ENCODE measurements at places on chromosomes 2 and 18. TPM values are rescaled to one million over a fixed set of nuclear protein-coding genes. Genes with fewer than 3 reads are reported as not detected.
A peak's percentile ranks its signal among the peaks of the same experiment; 100 is the strongest.

DNA sequence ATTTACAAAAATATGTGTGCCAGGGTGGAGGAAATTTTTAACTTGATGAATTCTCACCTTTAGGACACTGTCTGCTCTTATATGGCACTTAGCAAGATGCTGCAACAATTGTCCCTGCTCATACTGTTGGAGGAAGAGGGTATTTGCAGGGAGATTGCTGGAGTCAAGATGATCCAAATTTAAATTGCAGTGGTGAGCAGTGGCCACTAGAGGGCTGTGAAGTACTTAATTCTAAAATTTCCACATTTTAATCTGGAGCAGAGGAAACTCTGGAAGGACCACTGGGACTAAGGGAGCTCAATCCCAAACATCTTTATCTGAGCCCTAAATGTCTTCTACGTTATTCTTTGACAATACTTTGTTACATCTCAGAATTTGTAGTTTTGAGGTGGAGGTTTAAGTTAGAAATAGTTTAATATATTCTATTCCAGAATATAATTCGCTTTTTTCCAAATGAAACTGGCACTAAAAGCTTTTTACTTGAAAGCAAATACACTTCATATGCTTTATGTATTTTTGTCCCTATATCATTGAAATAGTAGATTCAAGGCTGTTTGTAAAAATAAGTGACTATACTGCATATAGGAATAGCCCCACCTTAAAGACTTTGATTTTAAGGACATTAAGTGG lies 33.0 kb upstream of the PTH2R start:
- DNase-seq, result no peak

- DNase-seq, result no peak
Observed at GRCh38 chr2:66665124-66665984, 230.4 kb downstream of the MEIS1 start.

- DNase-seq, result no peak
Observed at GRCh38 chr2:129894616-129895015, 84.8 kb upstream of the RAB6C start.

GRCh38 chr2:152200565-152201465 lies 25.3 kb upstream of the STAM2 start:
- DNase-seq, result peak; percentile 63

Gene FAM237A
- not detected for total RNA-seq

DNA sequence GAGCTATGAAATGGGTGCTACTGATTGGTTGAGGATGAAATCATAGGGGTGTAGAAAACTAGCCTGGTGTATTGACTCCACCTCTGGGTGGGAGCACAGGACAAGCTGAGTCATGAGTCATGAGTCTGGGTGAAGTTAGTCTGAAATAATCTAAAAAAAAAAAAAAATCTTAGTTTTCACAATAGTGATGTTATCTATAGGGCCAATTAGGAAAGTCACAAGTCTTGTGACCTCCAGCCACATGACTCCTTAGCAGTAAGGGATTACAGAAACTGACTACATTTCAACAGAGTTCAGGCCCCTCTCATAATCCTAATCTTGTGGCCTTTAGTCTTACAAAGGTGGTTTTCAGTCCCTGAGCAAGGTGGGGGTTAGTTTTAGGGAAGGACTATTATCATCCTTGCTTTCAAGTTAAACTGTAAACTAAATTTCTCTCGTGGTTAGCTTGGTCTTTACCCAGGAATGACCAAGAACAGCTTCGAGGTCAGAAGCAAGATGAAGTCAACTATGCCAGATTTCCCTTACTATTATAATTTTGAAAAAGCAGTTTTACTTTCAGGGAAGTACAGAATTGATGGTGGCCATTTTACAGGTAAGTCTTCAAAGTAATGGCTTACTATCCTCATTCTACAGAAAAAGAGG lies 338.0 kb upstream of the GYPC start:
- no peak for DNase-seq

DNA sequence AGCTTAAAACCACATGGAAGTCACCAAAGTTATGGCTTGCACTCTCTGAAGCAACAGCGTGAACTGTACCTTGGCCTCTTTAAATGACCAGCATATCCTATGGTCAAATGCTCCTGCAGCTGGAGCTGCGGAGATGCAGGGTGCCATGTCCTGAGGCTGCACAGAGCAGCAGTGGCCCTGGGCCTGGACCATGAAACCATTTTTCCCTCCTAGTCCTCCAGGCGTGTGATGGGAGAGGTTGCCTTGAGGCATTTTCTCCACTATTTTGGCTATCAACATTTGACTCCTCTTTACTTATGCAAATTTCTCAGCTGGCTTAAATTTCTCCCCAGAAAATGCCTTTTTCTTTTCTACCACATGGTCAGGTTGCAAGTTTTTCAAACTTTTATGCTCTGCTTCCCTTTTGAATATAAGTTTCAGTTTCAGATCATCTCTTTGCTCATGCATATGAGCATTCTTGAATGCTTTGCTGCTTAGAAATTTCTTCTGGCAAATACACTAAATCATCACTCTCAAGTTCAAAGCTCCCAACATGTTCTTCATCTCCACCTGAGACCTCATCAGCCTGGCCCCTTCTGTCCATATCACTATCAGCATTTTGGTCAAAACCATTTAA lies 82.9 kb upstream of the TMEFF2 start:
- DNase-seq, result no peak

- DNase-seq, result no peak
Observed at GRCh38 chr2:126668254-126668653, 12.3 kb downstream of the GYPC start.

DNA sequence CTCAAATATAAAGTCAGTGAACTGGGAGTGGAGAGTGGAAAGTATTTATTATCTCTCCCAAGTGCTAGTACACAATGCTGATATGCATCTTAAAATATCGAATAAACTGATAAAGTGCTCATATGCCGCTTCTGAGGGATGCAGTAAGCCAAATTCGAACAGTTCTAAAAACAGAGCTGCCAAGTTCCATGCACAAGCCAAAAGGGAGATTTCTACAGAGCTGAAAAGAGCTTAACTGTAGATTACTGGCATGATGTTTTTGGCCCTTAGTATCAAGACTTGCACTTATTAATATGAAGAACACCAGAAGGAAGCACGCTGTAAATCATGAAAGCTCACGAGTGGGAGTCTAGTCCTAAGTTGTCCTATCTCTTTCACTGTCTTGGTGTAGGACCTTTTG lies 7.9 kb downstream of the TMEFF2 start:
- no peak for DNase-seq

DNA sequence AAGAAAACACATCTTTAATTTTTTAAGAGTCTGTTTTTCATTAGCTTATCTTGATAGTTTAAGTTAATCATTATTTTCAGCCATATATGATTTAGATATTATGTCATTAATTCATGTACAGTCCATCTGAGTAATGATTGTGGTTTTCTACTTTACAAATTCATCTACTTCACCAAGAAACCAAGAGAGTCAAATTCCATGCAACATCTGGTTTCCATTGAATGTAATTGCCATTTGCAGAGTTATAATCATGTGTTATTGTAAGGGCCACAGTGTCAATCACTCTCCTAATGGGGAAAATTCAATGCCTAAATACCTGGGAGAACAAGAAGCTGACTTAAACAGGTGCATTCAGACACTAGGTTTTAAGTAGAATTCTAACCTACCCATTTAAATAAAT lies 217.2 kb upstream of the OSR1 start:
- no peak for DNase-seq

DNA sequence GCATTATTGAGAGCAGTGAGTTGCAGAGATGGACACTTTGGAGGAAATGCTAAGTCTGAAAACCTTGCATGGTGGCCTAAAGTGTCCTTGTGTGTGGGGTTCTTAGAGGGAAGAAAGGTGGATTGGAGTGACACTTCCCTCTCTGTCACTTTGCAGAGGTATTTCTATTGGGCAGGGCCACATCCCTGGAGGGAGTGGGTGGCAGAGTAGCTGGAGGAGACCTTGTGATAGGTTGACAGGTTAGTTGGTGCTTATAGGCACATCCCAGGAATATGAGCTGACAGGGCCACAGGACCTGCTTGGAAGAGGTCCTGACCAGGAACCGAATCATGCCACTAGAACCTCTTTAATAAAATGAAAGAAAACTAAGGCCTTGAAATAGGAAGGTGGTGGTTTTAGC lies 972 bp upstream of the IGFBP5 start:
- DNase-seq, result no peak

- no peak for DNase-seq
Observed at GRCh38 chr2:80255918-80256781, 48.4 kb downstream of the LRRTM1 start.

- no peak for DNase-seq
Observed at GRCh38 chr2:168320267-168320666, 72.9 kb upstream of the STK39 start.

DNA sequence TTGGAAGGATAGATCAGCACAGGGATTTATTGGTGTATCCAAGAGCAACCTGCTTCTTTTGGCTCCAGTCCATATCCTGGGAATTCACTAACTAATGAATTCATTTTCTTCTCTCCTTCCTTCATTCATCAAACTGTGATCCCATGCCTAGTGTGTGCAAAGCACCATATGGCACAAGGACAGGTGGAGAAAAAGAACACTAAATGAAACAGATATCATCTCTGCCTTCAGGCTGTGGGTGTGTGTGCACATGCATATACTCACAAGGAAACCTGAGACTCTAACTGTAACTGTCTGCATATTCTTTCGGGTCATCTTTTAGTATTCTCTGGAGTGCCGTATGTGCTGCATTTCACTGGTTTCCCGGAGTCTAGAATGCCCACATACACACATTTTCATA lies 20.2 kb downstream of the TNP1 start:
- no peak for DNase-seq

- DNase-seq, result peak; percentile 16
Observed at GRCh38 chr18:79582978-79583377, 96.6 kb upstream of the CTDP1 start.

DNA sequence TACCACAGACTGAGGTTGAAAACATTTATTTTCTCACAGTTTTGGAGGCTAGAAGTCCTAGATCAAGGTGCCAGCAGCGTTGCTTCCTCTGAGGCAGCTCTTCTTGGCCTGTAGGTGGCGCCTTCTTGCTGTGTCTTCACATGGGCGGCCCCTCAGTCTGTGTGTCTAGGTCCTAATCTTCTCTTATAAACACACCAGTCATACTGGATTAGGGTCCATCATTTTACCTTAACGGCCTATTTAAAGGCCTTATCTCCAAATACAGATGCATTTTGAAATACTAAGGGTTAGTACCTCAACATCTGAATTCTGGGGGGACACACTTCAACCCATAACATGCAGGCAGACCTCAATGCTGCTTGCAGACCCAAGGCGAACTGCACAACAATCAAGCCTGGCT lies 4.4 kb upstream of the RMC1 start:
- peak; percentile 78 for DNase-seq

- no peak for DNase-seq
Observed at GRCh38 chr2:231318436-231318835, 77.1 kb upstream of the B3GNT7 start.

All from lower lobe of right lung (tissue), 2 donors.